Activated CD4-positive, alpha-beta T cell treated with anti-CD3 and anti-CD28 coated beads, Interleukin-2, Interleukin-6, amounts not matched to agents 100 ng/mL and 50 ng/mL, durations not matched to agents 16 hours and 8 hours (primary cell): ENCODE measurements at places on chromosomes 3 and 15.

DNA sequence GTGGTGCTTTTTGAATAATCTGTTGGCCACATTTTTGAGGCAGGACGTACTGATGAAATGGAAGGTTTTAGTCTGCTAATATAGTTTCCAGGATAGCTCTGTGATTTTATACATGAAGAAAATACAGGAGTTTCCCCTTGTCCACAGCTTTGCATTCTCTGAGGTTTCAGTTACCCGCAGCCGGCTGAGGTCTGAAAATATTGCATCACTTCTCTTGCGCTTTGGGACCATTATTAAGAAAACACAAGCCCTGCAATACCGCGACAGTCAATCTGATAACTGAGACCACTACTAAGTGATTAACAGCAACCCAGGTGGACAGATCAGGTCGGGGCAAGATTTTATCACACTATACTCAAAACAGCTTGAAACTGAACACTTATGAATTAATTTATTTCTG lies 33.0 kb downstream of the BLM start:
- peak; percentile 73 for DNase-seq

DNA sequence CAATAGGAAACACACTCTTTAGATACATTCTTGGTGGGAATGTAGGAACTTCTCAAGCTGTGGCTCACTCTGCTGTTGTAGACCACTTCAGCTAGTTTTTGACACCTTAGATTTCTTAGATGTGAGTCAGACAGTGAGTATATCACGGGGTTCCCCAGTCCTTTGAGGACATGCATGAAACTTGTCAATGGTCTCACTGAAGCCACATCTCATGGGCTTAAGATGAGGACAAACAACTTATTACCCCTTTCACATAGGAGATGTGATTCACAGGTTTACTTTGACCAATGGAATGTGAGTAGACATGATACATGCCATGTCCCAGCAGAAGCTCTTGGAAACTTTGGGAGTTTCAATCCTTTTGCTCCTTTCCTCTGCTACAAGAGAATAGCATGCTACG lies 325.5 kb downstream of the CHST2 start:
- peak; percentile 37 for DNase-seq

- DNase-seq = no peak
Measured at GRCh38 chr15:28914046-28914445, 28.3 kb downstream of the APBA2 start.

- DNase-seq = peak; percentile 26
Measured at GRCh38 chr3:63895422-63896189, 16.6 kb downstream of the SCAANT1 start.

DNA sequence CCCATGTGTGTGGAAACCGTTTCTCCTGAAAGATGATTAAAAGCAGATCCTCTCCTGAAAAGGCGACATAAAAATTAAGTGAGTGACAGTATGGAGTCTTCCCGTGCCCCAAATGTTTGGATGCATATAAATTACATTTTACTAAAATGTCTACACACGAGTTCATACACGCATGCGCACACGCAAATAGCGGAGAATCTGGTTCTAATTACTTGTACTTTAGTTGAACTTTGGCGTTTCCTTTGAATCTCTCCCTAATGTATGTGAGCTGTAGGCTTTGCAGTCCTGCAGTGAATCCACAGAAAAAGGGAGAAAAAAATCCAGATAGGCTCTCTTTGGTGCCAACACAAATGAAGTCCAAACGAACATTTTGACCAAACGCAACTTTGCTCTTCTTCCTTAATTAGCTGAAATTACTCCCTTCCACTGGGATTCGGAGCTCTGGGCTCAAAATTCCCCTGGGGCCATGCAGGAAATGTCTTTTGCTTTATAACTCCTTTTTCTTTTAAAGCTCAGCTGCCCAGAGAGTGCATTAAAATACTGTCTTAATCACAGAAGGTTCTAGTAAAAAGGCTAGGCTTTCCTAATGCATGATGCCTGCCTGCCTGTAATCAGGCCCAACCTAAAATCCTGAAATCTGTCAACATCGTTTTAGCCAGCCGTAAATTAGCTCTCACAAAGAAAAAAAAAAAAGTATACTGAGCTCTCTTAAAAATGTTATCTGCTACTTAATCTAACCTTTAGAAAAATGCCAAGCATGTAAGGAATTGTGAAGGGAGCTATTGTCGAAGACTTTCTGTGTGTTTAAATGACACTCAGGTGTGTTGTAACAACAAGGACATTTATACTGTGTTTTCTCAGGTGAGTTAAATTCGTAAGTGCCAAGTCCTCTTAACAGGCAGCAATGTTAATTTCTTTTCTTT lies 26.2 kb downstream of the RARB start:
- DNase-seq = no peak

DNA sequence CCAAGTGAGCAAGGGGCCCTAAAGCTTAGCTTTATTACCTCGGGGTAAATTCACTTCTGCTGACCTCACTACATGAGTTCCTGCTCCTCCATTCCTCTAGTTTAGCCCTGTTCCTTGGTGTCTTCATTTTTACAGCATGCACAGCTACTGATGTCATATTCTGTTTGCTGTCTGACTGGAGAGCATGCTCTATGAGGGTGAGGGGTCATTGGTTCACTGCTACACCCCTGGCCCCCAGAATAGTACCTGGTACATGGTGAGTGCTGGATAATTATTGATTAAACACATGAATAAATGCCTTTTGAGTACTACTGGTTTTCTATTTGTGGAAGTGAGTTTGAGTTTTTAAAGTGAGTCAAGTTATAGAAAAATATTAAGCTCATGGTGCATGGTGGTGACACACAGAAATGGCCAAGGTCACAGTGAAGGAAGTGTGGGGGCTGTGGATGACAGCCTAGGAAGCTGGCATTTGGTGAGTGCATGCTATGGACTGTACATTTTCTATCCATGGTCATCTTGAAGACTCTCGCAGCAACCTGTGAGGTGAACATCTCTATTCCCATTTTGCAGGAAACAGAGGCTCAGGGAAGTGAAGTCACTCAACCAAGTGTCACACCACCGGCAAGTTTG lies 34.0 kb downstream of the RPLP1 start:
- DNase-seq = no peak

GRCh38 chr3:127796045-127796830 lies 26.1 kb downstream of the MGLL start:
- DNase-seq = no peak

GRCh38 chr3:71562938-71563337 lies 20.6 kb downstream of the FOXP1 start:
- DNase-seq = no peak

DNA sequence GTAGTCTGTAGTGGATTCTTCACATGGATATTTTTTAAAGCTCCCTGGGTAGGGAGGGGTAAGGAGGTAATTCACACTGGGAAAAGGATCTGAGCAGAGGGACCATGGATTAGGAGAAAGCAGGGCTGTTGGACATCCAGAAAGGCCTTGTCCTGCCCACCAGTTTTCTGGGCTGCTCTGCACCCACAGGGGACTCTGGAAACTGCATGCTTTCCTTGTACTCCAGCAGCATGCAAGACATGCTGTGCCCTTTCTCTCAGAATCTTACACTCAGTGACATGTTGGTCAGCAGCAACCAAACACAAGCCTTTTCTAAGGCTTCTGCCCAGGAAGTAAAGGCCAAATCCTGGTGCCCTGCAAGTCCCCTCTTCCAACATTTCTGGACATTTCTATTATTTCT lies 2.5 kb upstream of the FBN1 start:
- DNase-seq = no peak

DNA sequence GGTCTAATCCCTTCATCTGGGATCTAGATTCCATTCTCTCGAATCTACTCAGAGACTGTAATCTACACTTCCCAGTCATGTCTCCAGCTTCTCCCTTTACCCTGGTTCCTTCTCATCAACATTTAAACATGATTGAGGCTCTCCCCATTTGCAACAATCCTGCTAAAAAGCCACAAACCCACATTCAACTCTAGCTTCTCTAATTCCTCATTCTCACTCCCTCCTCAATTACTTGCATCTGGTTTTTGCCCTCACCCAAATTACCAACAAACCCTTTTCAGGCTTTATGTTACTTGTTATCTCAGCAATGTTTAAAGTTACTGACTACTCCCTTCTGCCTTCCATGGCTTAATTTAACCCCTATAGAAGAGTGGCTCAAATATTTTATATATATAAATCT lies 11.5 kb downstream of the ETFA start:
- no peak for DNase-seq

- no peak for DNase-seq
Measured at GRCh38 chr3:143895805-143896204, 47.5 kb upstream of the SLC9A9 start.

- no peak for DNase-seq
Measured at GRCh38 chr3:24981924-24982323, 446.1 kb upstream of the RARB start.

DNA sequence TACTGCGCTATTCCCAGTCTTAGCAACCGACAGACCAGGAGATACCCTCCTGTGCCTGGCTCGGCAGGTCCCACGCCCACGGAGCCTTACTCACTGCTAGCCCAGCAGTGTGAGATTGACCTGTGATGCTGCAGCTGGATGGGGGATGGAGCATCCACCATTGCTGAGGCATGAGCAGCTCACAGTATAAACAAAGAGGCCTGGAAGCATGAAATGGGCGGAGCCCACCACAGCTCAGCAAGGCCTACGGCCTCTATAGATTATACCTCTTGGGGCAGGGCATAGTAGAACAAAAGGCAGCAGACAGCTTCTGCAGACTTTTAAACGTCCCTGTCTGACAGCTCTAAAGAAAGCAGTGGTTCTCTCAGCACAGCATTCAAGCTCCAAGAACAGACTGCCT lies 160.3 kb downstream of the ANXA2 start:
- no peak for DNase-seq

DNA sequence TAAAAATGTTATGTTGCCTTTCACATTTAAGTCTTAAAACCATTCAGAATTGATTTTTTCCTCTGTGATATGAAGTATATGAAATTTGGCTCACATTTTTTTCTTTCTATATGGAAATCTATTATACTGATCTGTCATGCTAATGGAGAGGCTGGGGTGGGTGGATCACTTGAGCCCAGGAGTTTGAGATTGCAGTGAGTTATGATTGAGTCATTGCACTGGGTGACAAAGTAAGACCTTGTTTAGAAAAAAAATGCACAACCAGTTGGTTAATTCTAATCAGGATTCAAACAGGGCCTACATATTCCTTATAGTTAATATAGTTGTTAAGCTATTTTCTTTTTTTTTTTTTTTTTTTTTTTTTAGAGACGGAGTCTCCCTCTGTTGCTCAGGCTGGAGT lies 230.5 kb downstream of the MFSD1 start:
- DNase-seq = no peak

DNA sequence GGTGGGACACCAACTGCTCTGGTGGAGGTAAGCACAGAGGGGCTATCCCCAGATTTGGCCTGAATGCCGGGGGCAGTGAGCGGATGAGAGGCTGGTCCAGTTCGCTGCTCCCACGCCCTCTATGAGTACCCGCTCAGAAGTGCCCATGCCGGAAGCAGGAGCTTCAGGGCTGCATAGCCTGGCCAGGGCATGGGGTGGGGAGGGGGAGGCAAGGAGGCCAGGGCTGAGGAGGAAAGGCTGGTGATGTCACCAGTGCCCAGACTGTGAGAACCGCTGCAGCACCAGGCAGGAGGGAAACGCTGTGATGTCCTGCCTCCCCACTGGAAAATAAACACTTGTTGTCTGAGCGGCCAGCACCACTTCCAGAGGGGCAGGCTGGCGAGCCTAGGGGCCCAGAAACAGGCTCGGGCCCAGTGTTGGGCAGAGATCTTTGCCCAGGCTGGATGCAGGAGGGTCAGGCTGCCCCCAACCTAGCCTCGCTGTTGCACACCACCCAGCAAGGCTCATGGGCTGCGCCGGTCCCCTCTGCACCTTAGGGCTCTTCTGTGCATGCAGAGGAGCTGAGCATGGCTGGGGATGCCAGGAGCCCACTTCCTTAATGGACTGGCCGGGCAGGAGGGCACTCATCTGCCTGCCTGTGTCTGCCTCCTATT lies 10.9 kb upstream of the DLL4 start:
- DNase-seq = no peak

GRCh38 chr3:1214933-1215332 lies 122.1 kb downstream of the CNTN6 start:
- DNase-seq = no peak

DNA sequence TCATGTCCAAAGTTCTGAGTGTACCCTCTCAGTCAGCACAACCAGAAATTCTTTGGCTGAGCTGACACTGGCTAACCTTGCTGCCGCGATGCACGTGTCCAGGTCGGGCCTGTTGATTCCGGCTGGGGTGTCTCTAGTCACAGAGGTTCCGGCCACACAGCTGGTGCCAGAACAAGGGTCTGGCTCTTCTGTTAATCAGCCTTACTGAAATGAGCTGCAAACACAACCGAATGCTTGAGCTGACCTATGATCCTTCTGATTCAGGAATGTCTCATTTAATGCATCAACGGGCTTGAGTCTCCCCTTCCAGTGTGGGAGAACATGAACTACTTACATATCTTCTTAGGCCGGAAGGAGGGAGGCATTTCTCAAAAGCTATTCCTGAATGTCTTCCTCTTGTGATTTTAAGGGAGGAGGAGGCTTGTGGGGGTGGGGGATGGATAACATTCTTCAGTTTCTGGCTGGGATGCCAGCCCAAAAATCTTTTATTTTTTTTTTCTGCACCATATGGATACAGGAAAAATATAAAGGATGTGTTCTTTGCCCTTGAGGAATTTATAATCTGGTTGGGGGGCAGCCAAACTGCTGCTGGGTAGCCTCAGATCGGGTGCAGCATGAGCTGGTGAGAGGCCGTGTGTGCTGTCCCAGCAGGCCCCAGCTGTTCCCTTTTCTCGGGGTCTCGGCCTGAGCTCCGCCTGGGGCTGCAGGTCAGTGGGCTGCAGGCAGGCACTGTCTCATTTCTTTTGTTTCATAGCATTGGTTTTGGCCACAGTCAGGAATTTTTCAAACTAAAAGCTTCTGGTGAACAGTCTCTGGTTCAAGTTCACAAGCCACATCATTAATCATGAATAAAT lies 319.1 kb upstream of the TBL1XR1 start:
- no peak for DNase-seq

- no peak for DNase-seq
Measured at GRCh38 chr3:192578729-192579128, 148.6 kb downstream of the FGF12 start.

DNA sequence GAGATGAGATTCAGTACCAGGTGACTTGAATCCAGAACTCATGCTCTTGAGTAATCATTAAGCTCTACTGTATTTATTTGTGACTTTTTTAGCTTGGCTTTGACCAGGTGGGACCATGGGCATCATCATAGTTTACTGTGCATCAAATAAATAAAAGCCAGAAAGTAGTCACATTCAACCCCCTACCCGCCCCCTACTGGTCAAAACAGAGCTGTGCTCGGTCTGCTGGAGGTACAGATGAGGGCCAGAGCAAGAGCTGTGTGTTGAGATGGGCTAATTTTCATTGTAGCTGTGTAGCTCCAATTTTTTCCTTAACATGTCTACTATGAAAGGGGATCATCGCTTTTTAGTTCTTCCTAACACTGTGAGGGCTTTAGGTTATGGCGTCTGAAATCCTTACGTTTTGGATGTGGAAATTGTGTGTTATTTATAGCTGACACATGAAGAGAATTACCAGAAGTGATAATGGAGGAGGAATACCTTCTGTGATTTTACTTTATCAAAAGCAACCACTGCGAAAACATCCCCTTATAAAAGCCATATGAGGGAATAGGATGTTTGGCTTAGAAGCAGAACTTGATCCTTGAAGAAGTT lies 375.1 kb downstream of the PTPRG start:
- peak; percentile 46 for DNase-seq

GRCh38 chr15:76991048-76991447 lies 3.9 kb upstream of the PSTPIP1 start:
- DNase-seq = no peak
